NCI-H2081 (cell line): ENCODE measurements at places on chromosomes 6 and 20.

DNA sequence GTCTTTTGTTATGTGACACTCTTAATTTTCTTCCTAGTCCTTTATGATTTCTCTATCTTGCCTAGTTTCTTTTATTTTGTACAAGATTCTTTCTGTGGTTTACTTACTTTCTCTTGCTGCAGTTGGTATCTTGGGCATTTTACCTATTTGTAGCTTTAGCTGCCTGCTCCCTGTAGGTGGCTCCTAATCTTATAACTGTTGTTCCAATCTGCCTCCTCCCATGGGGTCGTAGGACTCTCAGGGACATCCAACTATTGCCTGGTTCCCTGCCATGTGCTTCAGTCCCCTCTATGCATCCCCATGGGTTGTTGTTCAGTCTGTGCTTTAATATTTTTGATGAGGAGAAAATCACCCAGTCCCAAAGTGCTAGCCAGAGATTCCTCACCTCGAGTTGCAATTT is 31.4 kb downstream of the RIN2 start:
- DNase-seq, result no peak

GRCh38 chr6:34836008-34836407 is 44.1 kb downstream of the BLTP3A start:
- DNase-seq, result no peak

DNA sequence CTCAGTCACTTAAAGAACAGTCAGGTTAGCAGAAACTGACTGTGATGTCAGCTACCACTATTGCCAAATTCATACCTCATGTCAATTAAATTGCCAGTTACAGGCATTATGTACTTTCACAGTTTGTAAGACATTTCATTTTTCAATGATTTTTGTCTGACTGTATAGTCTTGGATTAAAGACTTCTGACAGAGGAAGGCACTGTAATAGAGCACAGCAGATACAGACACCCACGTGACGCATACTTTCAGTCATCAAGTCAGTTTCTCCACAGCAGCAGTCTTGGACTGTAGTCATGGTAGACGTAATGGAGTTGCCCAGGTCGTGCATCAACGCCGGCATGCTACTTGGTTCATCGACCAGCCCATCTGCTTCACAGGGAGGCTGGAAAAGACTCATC is 29.5 kb upstream of the ELOVL5 start:
- no peak for DNase-seq

DNA sequence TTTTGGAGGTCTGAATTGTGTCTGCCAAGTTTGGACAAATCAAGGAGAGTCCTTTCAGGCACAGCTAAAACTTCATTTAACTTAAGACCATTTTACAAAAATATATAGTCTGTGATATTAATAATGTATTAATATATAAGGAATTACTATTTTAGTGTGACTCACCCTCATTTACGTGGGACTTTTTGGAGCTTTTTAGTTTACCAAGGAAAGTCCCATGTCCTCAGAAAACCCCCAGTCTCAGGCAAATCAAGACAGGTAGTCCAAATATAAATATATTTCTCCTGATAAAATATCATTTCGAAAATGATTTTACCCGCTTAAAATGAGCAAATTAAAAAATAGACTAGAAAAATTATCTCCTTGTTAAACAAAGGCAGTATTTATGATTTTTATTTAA is 479.0 kb downstream of the PKHD1 start:
- DNase-seq, result no peak

DNA sequence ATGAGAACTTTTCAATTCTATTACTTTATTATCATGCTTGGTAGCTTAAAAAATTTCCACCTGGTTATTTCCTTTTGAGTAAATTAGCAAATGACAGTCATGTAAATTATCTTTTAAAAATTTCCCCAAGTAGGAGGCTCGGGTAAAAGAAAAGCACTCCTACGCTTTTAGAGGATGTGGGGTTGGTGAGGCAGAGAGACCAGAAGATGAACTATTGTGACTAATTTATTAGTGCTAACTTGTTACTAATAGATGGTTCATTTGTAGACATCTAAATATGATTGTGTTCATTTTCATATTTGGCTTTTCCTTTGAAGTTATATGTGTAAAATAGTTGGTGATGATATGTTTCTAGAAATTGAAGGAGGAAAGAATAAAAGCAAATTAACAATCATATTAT is 27.0 kb downstream of the ZNF292 start:
- no peak for DNase-seq

DNA sequence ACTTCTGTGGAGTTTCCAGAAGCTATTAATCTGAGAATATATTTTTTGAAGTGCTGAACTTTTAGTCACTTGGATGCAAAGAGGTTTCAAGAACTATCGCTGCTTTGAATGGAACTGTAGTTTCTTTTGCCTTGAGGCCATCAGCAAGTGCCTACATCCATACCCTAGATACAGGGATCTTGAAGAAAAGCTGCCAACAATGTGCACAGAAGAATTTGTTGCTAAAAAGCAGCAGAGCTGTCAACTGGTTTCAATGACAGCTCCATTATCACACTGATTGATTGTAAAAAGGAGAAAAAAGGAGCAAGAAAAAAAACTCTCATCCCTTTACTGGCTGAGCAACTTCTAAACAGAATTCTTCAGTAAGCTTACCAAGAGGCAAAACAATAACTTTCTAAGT is 251.0 kb upstream of the NRSN1 start:
- DNase-seq, result no peak

DNA sequence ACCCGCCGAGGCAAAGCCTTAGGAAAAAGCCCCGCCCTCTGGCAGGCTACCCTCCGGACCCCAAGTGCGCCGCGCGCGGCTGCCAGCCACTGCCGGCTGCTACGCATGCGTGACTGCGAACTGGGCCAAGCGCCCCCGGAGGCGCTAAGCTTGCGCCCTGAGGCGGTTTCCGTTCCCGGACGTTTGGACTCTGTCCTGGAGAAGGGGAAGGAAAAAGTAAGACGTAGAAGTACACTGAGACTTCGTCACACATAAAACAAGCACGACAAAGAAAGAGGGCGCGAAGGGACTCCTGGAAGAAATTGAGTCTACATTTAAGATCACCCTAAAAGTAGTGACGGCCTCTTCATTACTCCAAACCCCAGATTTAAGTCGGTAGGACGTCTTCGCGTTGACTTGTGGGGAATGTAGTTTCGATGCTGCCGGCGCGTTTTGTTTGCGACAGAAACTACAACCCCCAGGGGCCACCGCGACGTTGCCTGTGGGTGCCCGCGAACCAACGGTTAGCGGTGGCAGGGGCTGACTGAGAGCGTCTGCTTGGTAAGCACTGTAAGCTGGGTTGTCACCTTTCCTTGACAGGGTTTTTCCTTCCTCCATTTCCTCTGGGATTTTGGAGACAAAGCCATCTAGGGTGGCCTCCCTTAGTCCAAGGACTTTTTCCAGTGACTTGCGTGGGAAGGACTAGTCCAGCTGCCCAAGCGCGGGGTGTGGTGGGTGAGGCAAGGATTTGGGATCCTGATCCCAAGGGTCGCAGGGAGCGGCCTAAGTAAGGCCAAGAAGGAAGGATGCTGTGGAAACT is at the start of gene CEP57L1:
TSS of gene CEP57L1 (plus strand) at position 472 of the 799 bp plus-strand sequence. CDS start 49,715 bp downstream, outside the sequence.
- DNase-seq, result peak; percentile 78

DNA sequence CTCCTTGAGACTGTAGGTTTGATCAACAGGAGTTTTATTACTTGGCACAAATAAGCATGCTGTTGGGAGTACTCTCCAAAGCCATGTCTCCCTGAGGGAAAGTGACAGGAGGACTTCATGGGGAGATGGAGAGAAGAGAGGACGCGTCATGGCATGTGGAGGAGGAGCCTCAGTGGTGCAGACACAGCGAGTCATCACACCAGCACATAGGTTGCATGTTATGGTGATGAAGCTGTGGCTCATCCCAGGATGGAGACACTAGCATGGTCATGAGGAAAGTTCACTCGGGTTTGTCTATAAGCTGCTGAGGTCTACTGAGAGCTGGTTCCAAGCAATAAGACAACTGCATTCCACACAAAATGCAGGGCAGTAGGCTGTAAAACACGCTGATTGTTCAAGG is 13.2 kb upstream of the SSTR4 start:
- DNase-seq, result no peak

DNA sequence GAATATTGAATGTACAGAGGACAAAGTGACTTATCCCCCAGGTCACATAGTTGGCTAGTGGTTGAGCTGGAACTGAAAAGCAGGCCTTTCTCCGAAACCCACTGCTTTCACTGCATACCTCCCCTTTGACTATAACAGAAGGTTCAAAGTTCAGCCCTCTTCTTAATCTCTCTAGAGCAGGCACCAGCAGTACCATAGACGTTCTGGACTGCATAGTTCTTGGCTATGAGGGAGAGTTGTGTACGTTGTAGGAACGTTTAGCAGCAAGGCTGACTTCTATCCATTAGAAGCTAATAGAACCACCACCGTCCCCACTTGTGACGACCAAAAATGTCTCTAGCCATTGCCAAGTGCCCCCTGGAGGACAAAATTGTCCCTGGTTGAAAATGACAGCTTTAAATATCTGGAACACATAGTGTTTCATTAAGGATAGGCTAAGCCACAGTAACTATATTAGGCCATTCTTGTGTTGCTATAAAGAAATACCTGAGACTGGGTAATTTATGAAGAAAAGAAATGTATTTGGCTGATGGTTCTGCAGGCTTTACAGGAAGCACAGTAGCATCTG is 123.8 kb upstream of the MTHFD1L start:
- DNase-seq, result no peak

DNA sequence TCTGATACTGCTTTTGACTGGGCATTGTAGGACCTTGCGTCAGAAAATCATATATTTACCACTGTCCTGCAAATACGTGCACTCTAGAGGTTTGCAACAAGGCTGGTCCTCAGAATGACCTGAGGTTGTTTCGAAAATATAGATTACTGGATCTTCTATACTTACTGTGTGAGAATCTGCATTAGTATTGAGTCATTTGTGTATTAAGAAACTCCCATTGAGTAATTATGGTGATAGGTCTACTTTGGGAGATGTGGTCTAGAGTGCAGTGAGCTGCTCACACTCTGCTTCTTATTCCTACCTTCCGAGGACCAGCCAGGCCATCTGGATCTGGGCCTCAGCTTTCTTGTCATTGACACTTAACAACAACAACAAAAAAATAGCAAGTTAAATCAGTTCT is 9.6 kb downstream of the KLHL32 start:
- no peak for DNase-seq

DNA sequence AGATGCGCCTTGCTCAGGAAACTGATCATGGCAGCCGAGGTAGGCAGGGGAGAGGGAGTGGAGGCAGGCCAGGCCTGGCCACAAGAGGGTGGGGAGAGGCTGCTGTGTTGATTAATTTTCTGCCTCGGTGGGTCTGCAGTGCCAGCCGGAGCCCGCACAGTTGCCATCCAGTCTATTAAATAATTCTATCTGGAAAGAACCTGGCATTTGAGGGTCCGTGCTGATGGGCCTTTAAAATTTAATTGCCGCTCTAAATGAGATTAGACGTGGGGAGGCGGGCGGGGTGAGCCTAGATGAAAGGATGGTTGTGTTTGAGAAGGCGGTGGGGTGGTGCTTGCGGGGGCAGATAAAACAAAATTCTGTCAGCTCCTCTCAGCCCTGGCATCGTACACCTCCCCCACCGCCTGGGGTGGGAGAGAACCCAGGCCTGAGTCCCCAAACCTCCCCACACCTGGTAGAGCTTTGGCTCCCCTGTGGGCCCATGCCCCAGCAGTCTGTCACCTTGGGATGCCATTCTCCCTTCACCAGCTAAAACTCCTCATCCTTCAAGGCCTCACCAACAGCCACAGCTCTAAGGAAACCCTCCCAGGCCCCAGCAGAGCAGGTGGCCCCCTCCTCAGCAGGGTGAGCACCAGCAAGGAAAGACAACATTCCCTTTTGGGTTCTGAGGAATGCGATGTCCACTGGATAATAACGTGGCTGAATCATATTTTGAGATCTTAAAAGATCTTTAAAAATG is 167.3 kb downstream of the GRM4 start:
- no peak for DNase-seq

DNA sequence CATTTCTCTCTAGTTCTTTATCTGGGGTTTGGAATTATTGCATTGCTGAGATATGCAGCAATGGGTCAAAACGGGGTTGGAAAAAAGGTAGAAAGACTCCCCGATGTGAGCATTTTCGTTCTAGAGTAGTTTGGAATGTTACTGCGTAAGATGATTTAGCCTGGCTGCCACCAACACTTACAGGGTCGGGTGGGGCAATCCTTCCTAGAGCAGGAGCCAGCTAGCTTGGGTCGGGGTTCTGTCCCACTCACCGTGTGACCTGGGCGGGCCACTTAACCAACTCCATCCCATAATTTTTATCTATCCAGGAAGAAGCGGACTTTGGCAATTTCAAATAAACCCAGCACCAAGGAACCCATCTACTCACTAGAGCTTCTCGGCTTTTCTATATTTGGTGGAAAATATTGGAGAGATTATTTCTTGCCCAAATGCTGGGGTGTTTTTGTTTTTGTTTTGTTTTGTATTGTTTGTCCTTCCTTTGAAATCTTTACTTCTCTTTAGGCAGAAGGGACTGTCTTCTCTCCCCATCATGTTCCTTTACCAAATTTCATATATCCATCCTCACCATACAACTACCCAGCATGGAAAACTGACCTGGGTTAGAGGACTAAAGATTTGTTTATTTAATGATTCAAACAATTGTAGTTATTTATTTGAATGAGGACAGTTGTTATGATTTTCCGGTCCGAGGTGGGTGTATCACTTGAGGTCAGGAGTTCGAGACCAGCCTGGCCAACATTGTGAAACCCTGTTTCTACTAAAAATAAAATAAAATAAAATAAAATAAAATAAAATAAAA is 72.4 kb downstream of the GPX5 start:
- DNase-seq, result peak; percentile 38

GRCh38 chr6:168243812-168244376 is 75.7 kb downstream of the DACT2 start:
- no peak for DNase-seq

DNA sequence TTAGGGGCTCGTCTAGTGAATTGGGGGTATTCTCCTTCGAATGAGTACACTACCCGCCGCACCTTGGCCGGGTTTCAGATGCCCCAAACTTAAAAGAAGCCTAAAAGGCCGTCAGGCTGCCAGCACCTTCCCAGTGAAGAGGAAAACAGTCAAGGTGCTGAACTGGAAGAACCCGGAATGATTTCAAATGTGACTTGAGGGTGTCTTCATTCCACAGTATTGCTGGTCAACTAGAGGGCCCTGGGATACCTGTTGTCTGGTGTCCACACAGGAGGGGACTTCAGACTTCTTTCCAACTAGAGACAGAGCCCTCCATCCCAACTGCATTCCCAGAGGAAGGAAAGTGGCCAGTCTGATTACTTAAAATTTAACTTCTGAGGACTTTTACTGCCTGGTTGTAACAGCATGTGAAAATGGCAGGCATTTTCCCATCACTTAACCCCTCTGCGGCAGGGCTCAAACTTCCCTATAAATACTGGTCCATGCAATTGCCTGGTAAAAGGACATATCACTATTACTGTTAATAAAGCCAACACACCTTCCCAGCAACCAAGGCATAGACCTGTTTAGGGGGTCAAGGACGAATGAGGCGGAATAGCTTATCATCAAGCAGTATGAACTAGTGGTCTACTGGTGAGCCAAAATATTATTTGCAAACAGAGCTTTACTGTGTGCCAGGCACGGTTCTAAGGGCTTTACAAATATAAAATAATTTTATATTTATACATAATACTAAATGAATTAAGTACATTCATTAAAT is 651 bp upstream of the SAMHD1 start:
- DNase-seq, result no peak

DNA sequence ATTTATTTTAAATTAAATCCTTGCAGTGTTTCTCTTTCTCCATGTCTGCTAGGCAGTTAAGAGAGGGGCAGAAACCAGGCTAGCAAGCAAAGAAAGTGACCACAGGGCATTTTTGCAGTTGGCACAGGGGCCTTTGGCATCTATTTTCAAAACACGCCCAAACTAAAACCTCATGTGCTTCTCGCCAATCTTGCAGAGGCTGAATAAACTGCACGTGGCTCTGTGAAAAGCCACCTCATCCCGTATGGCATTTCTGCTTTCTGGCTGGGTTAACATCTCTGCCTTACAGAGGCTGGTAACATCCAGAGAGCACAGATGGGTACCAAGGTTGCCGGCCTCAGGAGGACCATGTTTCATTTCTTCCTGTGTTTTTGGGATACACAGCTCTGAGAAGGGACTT is 54.6 kb downstream of the GJA10 start:
- DNase-seq, result no peak
